Smooth muscle cell of bladder (primary cell): ENCODE measurements at places on chromosomes 16 and 17. TPM values are rescaled to one million over a fixed set of nuclear protein-coding genes. Genes with fewer than 3 reads are reported as not detected.

Gene OR1A1
- total RNA-seq: not detected in 2 replicates

Gene SLC38A7
- 26.6 and 38.3 TPM in 2 replicates for total RNA-seq

Gene UTS2R
- total RNA-seq: not detected in 2 replicates

Gene TMEM92
- under 0.01 and 0.09 TPM in 2 replicates for total RNA-seq

Gene CPNE7
- 3.6 and 4.0 TPM in 2 replicates for total RNA-seq

Gene PRR35
- total RNA-seq: not detected in 2 replicates
